Stimulated activated CD8-positive, alpha-beta memory T cell treated with anti-CD3 and anti-CD28 coated beads, Interleukin-15, amount 100 ng/mL, for 48 hours (primary cell): ENCODE measurements at places on chromosomes 2 and 18.

GRCh38 chr18:10401521-10401920 lies 52.9 kb upstream of the APCDD1 start:
- DNase-seq: no peak

DNA sequence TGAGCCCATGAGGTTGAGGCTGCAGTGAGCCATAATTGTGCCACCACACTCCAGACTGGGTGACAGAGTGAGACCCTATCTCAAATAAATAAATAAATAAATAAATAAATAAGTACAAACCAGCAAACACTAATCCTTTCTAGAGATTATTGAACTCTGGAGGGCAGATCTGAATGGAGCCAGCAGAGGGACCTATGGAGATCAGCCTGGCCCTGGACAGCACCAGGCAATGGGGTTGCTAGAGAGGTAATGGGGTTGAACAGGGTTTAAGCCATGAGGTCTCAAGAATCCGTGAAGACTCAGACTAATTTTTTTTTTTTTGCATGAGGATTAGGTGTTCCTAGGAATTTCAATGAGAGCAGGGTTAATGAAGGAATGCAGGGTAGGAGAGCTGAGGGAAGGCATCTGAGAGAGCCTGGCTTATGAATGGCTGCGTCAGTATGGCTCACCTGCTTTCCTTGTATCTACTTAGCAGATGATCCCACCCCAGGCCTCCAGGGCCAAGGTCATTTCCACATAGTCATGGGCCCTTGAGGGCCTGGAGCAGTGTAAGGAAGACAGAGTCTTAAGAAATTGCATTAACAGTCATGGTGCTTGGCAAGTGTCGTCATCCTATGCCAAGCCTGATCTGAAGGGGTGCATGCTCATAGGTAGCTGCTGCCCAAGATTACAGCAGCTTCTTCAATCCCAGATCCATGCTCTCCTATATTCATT lies 34.6 kb upstream of the IL37 start:
- DNase-seq: no peak

DNA sequence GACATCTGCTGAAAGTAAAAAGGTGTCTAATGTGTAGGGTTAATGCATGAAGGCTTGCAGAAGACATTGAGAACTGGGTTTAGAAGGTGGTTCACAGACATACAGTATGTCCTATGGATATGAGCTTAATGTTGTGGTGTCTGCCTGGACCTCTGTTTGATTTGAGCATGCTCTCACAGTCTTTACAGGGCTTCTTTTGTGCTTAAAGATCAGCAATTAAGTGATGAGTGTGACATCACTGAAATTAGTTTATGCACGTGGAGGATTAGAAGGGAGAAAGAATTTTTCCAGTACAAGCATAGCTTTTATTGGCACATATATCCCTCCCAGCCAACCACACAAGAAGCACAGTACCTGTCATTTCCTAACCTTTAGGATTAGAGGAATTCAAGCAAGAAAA lies 367.5 kb upstream of the RAB12 start:
- DNase-seq: no peak

DNA sequence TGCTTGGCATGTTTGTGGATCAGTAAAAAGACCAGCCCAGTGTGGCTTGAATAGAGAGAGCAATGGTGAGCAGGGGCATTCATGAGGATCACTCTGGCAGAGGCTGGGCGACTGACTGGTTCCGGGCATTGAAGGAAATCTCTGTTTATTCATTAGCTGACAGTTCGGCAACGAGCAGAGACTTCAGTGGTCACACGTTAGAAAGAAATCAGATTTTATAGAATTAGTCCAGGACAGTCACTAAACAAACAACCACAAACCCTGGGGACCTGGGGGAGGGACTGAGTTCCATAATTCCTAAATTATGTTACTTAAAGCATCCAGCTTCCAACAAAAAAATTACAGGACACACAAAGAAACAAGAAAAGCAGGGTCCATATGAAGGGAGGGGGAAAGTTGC lies 72.5 kb downstream of the NOL10 start:
- no peak for DNase-seq

GRCh38 chr2:234823877-234824376 lies 127.9 kb upstream of the SH3BP4 start:
- DNase-seq: no peak

DNA sequence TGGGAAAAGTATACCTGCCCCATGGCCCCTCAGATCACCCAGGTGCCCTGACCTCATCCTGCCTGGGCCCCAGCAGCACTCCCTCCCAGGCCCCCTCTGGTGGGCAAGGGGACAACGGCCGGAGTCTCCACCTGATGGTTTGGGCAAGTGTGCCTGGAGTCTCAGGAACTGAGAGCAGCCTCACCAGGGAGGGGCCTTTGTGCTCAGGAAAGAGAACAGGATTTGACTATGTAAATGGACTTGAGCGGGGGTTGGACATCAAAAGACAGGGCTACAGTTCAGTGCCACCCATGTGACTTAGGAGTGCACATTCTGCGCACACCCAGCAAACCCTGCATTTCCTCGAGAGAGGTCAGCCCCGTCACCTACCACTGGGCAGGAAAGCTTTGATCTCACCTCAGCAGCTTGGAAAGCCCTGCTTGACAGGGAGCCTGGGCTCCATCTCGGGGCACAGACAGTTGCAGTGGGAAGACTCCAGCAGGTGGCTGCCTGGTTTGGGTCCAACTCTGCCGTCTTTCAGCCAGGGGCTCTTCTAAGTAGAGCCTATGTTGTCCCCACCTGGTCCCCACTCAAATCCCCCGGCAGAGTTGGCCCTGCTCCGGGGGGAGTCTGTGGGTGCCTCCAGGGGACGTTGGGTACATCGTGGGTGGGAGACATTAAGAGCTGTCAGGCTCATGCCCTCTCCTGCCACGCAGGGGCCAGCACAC lies 3.3 kb downstream of the INPP5D start:
- no peak for DNase-seq

DNA sequence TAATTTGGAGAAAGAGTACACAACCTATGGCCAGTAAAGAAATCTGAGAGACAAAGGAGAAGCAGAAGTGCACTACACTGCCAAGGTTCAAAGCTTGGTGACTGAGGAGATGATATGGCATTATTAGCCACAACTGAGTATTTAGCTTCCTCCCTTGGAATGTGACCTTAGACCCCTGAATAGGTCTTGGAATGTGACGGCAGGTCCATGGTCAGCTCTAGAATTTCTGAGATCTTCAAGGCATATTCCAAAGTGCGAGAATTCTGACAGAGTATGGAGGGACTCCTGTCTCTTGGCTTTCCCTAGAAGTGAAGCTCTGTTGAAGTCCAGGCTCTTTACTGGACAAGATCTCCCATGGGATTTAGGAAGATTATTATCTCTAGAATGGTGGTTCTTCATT lies 130.0 kb upstream of the FN1 start:
- no peak for DNase-seq

DNA sequence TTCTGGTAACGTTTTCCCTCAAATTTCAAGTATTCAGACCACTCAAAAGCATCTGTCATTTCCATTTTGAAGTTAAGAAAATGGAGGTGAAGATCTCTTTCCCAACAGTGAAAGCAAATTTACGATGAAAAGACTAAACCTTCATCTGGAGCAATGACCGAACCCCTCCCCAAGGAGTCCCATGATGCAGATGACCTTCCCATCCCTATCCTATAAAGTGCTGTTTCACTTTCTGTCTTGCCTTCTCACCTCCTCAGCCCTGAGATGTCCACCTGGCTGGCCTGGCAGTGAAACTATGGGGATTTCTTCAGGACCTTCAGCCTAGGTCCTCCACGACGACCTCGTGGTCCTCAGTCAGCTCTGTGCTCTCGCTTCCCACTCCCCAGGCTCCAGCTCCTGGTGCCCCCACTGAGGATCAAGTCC lies 925 bp upstream of the NPC1 start:
- no peak for DNase-seq

- no peak for DNase-seq
Observed at GRCh38 chr2:163794635-163795034, 58.8 kb upstream of the FIGN start.

DNA sequence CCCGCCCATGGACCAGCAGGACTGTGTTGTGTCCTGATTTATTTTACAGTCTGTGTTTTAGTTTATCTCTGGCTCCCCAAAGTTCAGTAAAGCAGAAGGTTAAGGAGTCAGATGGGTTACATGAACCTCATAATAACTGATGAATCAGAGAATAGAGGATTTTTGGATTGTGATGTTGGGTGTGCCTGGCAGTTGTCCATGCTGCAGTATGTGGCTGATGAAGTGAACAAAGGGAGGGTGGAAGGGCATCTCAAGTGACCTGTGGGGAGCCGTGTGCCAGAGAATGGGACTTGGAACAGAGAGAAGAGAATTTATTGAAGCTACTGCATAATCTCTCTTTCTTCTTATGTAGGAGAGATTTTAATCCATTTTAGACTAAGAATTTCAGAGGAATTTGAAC lies 145.5 kb downstream of the MAP4K4 start:
- no peak for DNase-seq

- DNase-seq: no peak
Observed at GRCh38 chr2:100767224-100767653, 52.7 kb upstream of the NPAS2 start.

- no peak for DNase-seq
Observed at GRCh38 chr2:60992985-60993392, 24.5 kb upstream of the PEX13 start.
